ENCODE measurements at places on chromosomes 4 and X.

GRCh38 chrX:39805825-39806224 lies 291.9 kb downstream of the BCOR start:
- no peak for DNase-seq

GRCh38 chrX:66731398-66731797 lies 92.5 kb upstream of the EDA2R start:
- DNase-seq, result peak; percentile 68

- no peak for DNase-seq
Measured at GRCh38 chrX:32126997-32127396, 1055.2 kb upstream of the FTHL17 start.

GRCh38 chr4:4334798-4335520 lies 44.9 kb downstream of the ZBTB49 start:
- peak; percentile 87 for DNase-seq

DNA sequence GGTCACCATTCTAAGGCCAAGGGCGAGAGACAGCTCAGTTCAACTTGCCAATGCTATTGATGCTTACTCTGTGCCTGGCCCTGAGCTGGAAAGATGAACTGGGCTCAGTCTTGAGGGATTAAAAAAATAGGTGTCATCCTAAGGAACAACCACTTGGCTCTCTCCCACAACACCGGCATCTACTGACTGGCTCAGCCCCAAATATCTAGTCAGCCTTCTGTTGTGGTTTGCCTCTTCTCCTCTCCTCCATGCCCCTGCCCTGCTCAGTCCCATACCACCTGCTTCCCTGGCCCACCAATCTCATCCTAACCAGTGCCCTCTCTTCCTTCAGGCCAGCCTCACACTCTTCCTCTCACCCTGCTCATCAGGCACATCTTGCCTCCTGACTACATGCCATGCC lies 29.6 kb downstream of the KDM5C start:
- DNase-seq, result no peak

All from hematopoietic multipotent progenitor cell treated with erythropoietin and hydrocortisone succinate and interleukin-3 and kit ligand, for 6 days (in vitro differentiated cells).